ENCODE measurements at places on chromosomes 5 and 9. TPM values are rescaled to one million over a fixed set of nuclear protein-coding genes. Genes with fewer than 3 reads are reported as not detected.

The ALDH1A1 gene
- 5,109 TPM for total RNA-seq

The FKTN gene
- 3.7 TPM for total RNA-seq

The PCDHGB6 gene
- total RNA-seq = not detected

The SMIM33 gene
- not detected for total RNA-seq

The ANKDD1B gene
- total RNA-seq = 0.14 TPM

The HMGCR gene
- total RNA-seq = 26.8 TPM

The SERINC5 gene
- 4.6 TPM for total RNA-seq

The PCDHGA8 gene
- total RNA-seq = 0.02 TPM

The SUSD3 gene
- total RNA-seq = 1.2 TPM

The ADGRV1 gene
- total RNA-seq = 0.57 TPM

The CCDC187 gene
- total RNA-seq = 0.04 TPM

The NR5A1 gene
- total RNA-seq = not detected

The ACOT12 gene
- total RNA-seq = not detected

Data from A549 treated with ZK216348 at 1 μM for 4 hours (cell line).